Cerebellar nuclear complex (tissue), 1 donor: ENCODE measurements at places on chromosomes 6 and 20.

- no peak for DNase-seq
Observed at GRCh38 chr20:40463171-40463570, 225.9 kb downstream of the MAFB start.

GRCh38 chr6:140992678-140993077 is 1140.0 kb upstream of the GJE1 start:
- DNase-seq, result no peak

DNA sequence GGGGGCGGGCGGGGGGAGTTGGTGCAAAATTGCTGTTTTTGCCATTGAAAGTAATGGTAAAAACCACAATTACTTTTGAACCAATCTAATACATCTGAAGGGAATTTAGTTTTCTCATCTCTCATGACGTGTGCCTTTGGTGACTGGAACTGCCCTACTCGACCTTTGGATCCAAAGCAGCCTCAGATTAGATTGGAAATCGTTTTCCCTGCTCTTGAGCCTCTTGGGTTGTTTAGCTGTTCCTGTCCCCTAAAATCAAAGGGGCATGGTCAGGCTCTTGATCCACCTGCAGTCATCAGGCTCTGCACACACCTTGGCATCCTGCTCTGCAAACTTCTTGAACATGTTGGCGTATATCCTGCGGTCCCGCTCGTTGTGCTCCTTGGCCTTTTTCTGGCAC is 64.0 kb upstream of the TULP1 start:
- DNase-seq, result no peak

DNA sequence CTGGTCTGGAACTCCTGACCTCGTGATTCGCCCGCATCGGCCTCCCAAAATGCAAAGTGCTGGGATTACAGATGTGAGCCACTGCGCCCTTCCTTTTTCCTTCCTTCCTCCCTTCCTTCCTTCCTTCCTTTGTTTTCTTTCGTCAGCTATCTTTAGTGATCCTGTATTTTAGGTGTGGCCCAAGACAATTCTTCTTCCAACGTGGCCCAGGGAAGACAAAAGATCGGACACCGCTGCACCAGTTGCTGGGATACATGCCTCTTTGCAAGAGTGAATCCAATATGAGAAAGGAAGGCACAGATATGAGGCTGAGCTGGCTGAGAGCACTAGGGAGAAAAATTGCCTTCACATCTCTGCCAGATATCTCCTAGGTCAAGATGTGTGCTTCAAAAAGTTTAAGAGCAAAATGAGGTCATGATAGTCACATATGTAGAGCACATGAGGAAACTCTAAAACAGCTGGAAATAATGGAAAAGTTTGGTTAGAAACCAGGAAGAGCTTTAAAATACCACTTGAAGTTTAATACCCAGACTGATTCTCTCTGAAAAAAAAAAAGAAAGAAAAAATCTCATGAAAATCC is 41.8 kb downstream of the OR2B2 start:
- no peak for DNase-seq

- DNase-seq, result no peak
Observed at GRCh38 chr6:92267335-92267734, 1152.0 kb downstream of the EPHA7 start.

- DNase-seq, result no peak
Observed at GRCh38 chr20:33169176-33169794, 1.3 kb downstream of the BPIFA2 start.

DNA sequence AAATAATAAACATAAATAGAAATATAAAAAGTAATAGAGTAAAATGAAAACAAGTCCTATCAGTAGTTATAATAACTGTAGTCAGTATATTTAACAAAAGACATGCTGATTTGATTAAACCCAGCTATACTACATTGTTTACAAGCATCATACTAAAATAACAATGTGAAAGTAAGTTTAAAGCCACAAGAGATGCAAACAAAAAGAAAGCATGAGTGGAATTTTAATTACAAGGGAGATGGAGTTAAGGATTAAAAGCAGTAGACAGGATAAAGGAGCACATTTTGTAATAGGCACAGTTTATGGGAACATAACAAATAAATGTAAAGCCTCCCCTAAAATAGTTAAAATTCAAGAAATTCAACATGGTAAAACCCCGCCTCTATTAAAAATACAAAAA is 41.5 kb downstream of the SENP6 start:
- DNase-seq, result no peak

- DNase-seq, result no peak
Observed at GRCh38 chr6:24520929-24521546, 26.3 kb downstream of the ALDH5A1 start.

DNA sequence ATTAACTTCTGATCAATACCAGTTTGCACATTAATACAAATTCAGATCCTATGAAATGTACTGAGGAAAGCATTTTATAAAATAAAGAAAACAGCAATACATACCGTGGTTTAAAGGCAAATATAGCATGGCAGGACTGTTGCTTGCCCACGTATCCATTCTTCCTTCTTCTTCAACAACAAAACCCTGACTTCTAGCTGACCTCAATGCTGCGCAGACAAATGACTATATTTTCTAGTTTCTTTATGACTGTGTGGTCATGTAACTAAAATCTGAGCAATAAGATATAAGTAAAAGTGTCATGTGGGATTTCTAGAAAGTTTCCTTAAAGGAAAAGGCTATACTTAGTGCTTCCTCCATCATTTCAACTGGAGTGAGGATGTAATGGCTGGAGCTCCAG is 85.0 kb downstream of the CDC40 start:
- no peak for DNase-seq

- DNase-seq, result no peak
Observed at GRCh38 chr6:18246205-18246604, 18.1 kb downstream of the DEK start.

- DNase-seq, result no peak
Observed at GRCh38 chr20:14284443-14284842, 53.0 kb downstream of the FLRT3 start.

DNA sequence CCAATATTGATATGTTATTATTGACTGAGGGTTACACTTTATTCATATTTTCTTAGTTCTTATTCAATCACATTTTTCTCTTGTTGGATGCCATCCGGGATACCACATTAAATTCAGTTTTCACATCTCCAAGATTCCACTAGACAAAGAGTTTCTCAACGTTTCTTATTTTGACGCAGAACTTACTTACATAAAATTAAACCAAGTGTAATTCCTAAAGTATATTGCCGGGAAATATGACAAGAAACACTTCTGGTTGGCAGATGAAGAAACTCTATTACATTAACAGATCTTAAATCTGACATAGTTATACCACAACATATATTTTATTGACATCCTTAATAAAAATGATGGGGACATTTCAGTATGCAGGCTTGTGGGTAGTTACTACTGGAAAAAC is 47.3 kb upstream of the THBS2 start:
- DNase-seq, result no peak

- DNase-seq, result no peak
Observed at GRCh38 chr6:10552270-10552810, 31.2 kb downstream of the GCNT2 start.

DNA sequence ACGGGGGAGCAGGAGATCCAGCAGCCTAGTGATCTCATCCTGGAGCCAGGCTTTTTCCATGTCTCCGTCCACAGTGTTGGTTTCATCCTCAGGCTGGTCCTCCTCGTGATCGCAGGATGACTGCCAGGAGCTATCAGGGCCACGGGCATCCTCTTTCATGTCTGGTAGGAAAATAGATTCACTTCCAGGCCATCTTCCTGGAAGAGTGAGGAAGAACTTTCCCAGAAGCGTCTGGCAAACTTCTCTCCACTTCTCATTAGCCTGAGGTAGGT is 15.3 kb upstream of the SLC9A8 start:
- no peak for DNase-seq

DNA sequence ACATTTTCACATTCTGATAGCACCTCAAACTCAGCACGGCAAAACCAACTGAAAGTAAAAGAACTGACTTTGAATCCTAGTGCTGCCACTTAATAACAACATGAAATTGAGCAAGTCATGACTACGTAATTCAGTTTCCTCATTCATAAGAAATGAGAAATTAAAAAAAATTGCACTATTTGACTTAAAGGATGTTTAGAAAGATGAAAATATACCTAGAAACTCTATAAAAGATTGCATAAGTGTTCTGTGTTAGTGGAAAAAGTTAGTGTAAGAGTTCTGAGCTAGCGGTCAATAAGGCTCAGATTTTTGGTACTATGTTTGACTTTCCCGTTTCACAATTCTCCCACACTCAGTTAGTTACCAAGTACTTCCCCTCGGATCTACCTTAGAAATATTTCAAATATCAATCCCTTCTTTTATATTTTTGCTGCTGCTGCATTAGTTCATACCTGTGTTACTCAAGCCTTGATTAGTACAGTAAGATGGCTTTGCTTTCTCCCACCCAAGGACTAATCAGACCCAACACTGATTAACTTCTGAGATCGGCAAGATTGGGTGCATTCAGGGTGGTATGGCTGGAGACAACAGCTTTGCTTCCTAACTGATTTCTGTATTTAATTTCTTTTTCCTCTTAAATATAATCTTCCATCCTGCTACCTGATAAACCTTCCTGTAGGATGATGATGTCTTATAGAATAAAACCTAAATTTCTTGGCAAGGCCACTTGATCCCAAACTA is 25.9 kb downstream of the ECHDC1 start:
- no peak for DNase-seq

GRCh38 chr6:82348130-82348529 is 15.5 kb upstream of the TPBG start:
- no peak for DNase-seq

- DNase-seq, result no peak
Observed at GRCh38 chr6:141548966-141549365, 583.8 kb upstream of the GJE1 start.

GRCh38 chr6:39752835-39753724 is 27.9 kb upstream of the KIF6 start:
- no peak for DNase-seq

DNA sequence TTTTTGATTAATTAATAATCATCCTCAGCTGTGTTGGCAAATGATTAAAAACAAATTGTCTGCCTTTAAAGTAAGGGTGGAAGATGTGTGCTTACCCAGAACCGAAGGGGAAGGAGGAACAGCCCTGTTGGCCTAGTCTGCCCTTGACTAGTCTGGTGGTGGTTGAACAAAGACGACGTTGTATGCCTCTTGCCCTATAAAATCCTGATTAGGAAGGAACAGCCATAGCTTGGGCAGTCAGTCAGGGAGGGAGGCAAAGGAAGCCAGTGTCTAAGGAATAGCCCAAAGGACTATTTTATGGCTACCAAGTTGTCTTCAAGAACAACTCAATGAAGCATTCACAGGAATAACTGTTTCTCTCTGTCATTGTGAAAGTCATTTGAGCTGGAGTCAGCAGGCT is 70.7 kb downstream of the PRDM1 start:
- DNase-seq, result no peak

GRCh38 chr6:75991941-75992340 is 80.5 kb downstream of the IMPG1 start:
- no peak for DNase-seq

GRCh38 chr6:24910331-24910960 is 25.3 kb downstream of the RIPOR2 start:
- DNase-seq, result no peak

GRCh38 chr20:51532577-51533191 is 9.8 kb downstream of the NFATC2 start:
- DNase-seq, result no peak

GRCh38 chr20:10508060-10508459 is 73.0 kb downstream of the SLX4IP start:
- DNase-seq, result no peak

DNA sequence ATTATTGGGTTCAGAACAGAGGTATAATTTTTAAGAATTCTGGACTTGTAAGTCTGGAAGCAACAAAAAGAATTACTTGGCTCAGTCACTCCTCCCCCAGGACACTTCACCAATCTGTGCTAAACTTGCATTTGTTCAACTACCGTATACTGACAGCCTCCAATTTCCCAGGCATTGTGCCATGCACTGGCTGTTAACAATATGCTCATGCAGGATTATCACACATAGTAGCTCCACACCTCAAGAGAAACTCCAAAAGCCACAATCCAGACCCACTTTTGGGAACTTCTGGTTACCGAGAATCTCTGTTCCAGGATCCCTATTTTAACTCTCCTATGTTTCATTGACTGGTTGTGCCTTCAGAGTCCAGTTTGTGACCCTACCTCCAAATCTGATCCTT is 7.7 kb downstream of the ADGRF1 start:
- peak; percentile 44 for DNase-seq

GRCh38 chr6:168989421-168989820 is 264.2 kb downstream of the THBS2 start:
- no peak for DNase-seq

- no peak for DNase-seq
Observed at GRCh38 chr6:26452631-26453235, 5.0 kb upstream of the BTN2A1 start.

DNA sequence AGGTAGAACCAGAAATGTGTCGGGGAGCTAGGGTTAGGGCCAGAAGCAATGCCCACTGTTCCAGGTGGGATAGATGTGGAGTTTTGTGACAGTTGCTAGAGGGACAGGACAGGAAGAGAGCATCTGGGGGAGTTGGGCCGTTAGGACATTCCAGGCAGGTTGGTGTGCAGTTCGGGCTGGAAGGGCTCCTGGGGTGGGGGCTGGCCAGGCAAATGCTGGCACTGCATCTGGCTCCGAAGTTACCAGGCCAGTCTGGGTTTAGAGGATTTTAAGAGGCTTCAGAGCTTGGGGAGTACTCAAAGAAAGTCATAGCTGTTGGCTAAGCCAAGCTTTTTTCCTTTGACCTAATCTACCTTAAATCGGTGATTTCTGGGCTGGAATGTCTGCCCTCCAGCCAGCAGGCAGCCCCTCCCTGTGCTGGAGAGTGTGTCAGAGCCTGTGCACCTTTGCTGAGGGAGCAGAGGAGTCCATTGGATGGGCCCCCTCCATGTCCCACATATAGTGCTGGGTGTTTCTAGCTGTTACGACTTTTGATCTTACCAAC is 20.8 kb downstream of the PLCG1 start:
- DNase-seq, result no peak

GRCh38 chr6:18497006-18497405 is 109.9 kb downstream of the RNF144B start:
- DNase-seq, result no peak

DNA sequence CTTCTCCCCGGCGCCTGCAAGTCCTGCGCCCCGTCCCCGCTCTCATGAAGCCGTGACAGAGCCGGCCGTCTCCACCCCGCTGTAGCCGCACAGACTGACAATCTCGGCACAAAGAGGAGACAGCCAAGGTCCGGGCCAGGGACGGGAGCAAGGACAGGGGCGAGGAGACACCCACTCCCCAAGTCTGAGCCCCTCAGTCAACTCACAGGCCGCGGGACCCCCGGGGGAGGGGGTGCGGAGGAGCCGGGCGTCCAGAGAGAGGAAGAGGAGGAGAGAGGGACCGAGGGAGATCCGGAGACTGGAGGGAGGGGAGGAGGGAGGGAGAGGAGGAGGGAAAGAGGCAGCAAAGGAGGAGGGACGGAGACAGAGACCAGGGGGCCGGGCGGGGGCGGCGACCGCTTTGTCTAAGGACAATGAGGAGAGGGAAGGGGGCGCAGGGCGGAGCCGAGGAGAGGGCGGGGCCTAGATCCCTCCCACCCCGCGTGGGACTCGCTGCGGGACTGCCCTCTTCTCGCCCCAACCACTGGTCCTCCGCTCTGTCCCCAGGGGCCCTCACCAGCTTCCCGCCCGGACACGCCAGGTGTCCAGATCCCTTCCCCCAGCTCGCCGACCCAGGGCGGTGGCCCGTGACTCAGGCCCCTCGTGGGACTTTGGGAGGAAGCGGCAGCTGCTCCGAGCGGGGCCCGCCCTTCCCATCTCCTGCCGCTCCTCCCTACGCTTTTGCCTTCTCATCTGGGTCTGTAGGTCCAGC is 638 bp upstream of the PPP1R18 start:
- DNase-seq, result no peak
